Panc1 (cell line): ENCODE measurements at places on chromosomes 6 and 20. TPM values are rescaled to one million over a fixed set of nuclear protein-coding genes. Genes with fewer than 3 reads are reported as not detected.

Gene BNIP5
- not detected for total RNA-seq

Gene EPHA7
- 8.6 TPM for total RNA-seq

Gene SLC22A2
- total RNA-seq, result not detected

Gene TMEM170B
- total RNA-seq, result 1.3 TPM
